Epithelial cell of proximal tubule (primary cell): ENCODE measurements at places on chromosomes 5 and 9.

DNA sequence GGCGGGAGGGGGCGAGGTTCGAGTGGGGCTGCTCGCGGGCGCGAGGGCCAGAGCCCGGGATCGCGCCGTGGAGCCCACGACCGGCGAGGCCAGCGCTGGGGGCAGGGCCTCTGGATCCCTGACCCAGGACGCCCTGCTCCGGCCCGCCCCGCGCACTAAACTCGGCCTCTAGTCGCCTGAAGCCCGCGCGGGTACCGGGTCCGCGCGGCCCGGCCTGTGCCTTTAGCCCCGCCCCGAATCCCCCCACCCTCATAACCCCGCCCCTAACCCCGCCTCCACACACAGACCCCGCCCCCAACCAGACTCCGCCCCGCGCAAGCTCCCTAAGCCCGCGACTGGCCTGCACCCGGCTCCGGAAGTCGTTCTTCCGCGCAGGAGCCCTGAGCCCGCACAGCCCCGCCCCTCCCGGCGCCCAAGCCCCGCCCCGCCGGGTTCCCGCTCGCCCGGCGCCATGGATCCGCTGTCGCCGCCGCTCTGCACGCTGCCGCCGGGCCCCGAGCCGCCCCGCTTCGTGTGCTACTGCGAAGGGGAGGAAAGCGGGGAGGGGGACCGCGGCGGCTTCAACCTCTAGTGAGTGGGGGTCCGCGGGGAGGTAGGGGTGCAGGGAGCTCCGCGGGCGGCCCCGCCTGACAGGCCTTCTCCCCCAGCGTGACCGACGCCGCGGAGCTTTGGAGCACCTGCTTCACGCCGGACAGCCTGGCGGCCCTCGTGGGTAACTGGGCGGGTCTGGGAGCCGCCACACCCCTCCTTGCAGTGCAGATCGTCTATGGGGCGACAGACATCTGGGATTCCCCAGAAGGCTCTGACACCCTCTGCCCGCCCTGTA, at the start of gene PAXX:
Gene PAXX, plus strand, starts transcription at position 430 of the 826 bp plus-strand sequence. Its CDS starts 22 bp downstream, at position 452.
- peak; percentile 23 for DNase-seq

- no peak for DNase-seq
Measured at GRCh38 chr5:116880150-116880549, 305.5 kb upstream of the SEMA6A start.

- DNase-seq = no peak
Measured at GRCh38 chr9:128550770-128551656, 1.4 kb upstream of the SPTAN1 start.

GRCh38 chr5:140130949-140131733, 5.4 kb downstream of the IGIP start:
- no peak for DNase-seq

GRCh38 chr5:133482028-133482427, 130.3 kb downstream of the FSTL4 start:
- no peak for DNase-seq

- DNase-seq = no peak
Measured at GRCh38 chr9:128128836-128129590, 1.5 kb upstream of the PTGES2 start.

- no peak for DNase-seq
Measured at GRCh38 chr5:59769041-59769360, 124.5 kb downstream of the PDE4D start.

GRCh38 chr9:110520120-110520701, 59.3 kb downstream of the SVEP1 start:
- no peak for DNase-seq

DNA sequence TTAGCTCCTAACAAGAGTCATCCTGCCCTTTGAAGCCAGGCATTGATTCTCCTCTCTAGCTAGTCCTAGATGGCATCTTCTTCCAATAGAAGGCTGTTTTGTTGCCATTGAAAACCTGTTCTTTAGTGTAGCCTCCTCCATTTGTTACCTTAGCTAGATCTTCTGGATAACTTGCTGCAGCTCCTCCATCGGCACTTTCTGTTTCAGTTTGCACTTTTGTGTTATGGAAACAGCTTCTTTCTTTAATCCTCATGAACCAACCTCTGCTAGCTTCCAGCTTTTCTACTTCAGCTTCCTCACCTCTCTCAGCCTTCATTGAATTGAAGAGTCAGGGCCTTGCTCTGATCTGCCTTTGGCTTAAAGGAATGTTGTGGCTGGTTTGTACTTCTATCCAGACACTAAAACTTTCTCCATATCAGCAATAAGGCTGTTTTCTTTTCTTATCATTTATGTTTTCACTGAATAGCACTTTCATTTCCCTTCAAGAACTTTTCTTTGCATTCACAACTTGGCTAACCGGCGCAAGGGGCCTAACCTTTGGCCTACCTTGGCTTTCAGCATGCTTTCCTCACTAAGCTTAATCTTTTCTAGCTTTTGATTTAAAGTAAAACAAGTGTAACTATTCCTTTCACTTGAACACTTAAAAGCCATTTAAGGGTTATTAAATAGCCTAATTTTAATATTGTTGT, 166.5 kb upstream of the SLC12A2 start:
- DNase-seq = no peak

DNA sequence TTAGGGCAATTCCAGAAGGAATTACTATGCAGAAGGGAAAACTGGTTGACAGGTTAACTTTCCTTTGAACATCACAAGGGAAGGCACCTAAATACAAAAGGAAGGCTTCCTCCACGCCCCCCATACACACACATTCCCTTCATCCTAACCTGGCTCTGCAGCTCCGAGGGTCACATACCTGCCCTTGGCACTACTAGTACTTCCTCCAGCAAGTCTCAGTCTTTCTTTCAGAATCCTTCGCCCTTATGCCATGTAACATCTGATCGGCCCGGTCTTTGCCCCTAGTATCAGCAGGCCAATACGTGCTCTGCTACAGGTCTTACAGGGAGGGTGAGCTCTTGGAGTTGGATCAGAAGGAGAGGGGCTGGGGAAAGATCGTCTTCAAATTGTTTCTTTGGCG, 1.6 kb upstream of the MARCHF6 start:
- no peak for DNase-seq

DNA sequence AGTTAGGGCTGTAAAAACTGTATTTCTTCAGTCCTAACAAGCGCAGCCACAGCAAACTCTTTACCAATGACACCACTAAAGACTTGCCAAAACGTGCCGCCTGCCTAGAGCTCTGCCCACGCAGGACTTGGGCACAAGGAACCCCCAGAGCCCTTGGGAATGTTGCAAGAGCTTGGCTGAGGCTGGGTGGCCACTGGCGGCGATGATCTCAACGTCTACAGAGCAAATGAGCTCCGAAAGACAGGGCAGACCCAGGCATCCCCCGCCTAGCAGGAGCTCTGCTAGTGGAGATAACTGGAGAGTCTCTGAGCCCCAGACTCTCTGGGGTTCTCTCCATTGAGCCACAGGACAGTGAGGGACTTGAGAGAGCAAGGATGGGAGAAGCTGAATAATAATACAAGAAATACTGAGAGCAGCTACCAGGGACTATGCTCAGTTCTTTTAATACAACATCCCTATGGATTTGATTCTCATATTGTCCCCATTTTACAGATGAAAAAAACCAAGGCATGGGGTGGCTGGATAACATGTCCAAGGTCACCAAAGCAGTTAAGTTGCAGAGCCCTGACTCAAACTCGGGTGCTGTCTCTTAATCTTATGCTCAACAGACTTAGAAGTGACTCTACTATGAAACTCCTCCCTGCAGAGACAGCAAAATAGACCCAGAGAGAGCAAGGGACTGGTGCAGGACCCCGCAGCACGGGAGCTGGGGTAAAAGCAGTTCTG, 32.5 kb downstream of the SHB start:
- no peak for DNase-seq

DNA sequence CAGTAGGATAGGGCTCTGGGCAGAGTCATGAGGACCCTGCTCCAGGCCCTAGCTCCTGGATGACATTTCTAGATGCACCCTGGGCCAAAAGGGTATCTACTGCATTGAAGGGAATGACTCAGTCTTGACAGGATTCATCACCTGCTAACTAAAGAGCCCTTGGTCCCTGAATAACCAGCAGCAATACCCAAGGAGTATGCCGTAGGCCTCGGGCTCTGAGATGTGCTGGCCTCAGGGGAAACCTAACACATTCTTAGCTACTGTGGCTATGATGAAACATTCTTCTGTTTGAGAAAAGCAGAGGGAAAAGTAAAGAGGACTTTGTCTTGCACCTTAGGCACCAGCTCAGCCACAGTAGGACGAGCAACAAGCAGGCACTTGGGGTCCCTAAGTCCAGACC, 89.5 kb upstream of the SLC1A1 start:
- DNase-seq = no peak

GRCh38 chr5:64585646-64586045, 79.8 kb downstream of the RGS7BP start:
- DNase-seq = no peak

GRCh38 chr5:156529892-156530291, 202.9 kb downstream of the SGCD start:
- no peak for DNase-seq

DNA sequence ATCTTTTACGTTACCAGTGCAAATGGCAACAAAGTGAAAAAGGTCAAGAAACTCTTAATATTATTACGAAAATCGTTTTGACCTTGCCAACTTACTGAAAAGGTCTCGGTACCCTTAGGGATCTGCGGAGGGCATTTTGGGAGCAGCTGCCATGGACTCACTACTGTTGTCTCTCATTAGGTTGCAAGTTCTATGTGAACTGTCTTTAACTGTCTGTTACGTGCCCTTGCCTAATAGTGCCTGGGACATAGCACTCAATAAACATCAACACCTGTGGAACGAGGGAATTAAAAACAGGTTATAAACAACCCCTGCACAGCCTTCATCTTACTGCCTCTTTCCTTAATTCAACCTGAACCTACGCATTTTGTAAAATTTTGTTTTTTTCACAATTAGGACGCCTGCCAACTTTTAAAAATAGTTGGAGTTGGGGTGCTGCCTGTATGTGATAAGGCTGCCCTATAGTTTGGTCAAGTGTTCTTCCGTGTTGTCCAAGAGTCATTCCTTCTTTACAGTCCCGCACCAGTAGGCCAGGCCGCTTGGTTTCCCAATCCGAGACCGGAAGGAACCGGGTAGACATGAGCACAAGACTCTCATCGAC, 527 bp upstream of the SREK1 start:
- no peak for DNase-seq

- DNase-seq = no peak
Measured at GRCh38 chr9:86700629-86701028, 246.7 kb downstream of the GAS1 start.

DNA sequence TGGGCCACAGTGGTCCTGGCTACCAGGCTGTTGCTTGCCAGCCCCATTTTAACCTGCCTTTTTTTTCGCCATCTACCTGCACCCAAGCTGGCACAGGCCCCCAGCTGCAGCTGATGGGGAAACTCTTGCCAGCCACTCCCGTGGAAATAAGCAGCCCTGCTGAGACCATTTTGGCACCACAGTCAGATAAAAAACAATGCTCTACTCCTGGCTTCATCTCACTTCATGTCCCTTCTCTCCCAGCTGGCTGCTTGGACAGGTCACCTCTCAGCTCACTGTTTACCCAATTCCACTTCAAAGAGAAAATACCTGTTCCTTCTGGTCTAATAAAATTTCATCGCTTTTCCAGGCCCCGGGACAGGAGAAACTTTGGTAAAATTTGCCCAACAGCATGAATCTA, 322.6 kb upstream of the SLC30A5 start:
- no peak for DNase-seq

DNA sequence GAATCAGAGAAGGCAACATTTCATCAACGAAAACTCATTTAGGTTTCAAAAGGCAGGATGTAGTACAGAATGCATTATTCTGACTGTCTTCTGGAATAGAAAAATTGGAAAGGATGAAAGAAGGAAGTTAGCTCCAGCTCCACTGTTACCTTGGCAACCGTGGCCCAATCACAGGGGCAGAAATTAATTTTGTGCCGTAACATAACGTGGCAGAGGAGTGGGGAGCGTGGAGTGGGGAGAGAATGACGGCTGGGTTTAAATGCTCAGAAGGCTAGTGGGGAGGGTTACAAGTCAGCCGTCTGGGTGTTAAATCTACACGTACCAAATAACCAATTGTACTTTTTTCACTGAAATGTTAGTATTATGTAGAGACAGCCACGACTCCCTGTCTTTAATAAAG, 32.3 kb upstream of the EQTN start:
- DNase-seq = no peak

- DNase-seq = no peak
Measured at GRCh38 chr5:128681764-128682592, 143.9 kb upstream of the FBN2 start.

GRCh38 chr9:12906646-12907045, 131.8 kb downstream of the LURAP1L start:
- no peak for DNase-seq

DNA sequence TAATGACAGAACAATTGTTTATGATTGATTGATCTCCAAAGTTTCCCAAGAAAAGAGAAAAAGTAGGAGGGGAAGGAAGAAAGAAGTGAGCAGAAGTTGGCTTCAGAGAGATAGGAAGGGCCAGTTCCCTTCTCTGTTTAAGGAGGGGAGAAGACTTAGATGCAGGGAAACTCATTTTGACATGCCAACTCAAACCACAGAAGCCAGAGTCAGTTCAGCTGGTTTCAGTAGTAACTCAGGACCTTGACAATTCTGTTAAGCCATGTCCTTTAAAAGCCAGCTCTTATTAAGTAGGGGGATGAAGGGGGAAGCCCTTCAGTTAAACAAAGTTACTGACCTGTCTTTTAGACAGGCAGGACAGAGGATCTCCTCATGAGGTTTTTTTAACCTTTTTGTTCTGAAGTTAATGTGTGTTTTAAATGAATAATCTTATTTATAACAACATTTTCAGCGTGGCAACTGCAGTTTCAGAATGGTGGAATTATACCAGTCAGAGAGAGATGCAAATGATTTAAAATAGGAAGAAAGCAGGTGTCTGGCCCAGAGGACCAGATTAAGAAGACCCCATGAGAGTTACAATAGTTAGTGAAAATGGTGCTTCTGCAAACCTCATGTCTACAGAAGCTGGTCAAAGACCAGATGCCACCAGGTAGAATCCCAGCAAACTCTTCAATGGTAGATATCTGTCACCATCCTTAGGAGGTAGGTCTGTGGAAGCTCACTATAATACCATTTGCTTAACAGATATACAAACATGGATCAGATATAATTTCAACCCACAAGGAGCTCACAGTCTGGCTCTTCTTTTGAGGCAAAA, 29.3 kb upstream of the ABL1 start:
- DNase-seq = no peak

- peak; percentile 60 for DNase-seq
Measured at GRCh38 chr5:111948092-111948841, 191.3 kb upstream of the NREP start.

GRCh38 chr9:111659691-111660090, 1.7 kb upstream of the GNG10 start:
- DNase-seq = no peak

GRCh38 chr9:107750741-107751566, 261.4 kb upstream of the KLF4 start:
- peak; percentile 96 for DNase-seq

DNA sequence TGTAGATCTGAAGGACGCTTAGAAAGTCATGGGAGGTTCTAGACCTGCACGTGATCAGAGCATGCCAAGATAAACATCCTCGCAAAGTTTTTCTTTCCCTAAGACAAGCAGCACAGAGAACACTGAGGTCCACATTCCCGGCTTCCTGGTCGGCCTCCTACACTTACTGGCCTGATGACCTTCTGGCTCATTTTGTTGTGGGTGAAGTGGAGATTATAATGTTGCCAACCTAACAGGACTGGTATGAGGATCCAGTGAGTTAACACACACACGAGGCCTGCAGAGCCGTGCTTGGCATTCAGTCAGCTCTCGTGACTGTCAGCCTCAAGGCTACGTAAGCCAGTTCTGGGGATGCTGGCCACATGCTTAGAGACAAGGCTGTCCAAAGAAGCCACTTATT, 186.0 kb downstream of the TENT4A start:
- DNase-seq = peak; percentile 9

- DNase-seq = no peak
Measured at GRCh38 chr5:148425808-148426207, 42.0 kb downstream of the FBXO38 start.

- no peak for DNase-seq
Measured at GRCh38 chr5:103804711-103805110, 242.1 kb upstream of the NUDT12 start.
